ENCODE measurements at places on chromosomes 6 and 20. TPM values are rescaled to one million over a fixed set of nuclear protein-coding genes. Genes with fewer than 3 reads are reported as not detected.

Gene PRKN
- total RNA-seq = 3.8 TPM

Gene SNAP25
- total RNA-seq = 6.6 TPM

Gene PRICKLE4
- 1.6 TPM for total RNA-seq

Gene CST7
- not detected for total RNA-seq

Gene PGC
- total RNA-seq = not detected

Gene CST4
- total RNA-seq = 0.78 TPM

Gene EIF6
- total RNA-seq = 75.5 TPM

Gene WFDC2
- total RNA-seq = 0.26 TPM

Gene DAAM2
- 2.5 TPM for total RNA-seq

Gene SERPINB6
- total RNA-seq = 119 TPM

Gene CALHM4
- not detected for total RNA-seq

Gene CCN5
- 5.0 TPM for total RNA-seq

Gene SCRT2
- total RNA-seq = not detected

Gene CSNK2A1
- total RNA-seq = 84.4 TPM

Gene SEMG1
- not detected for total RNA-seq

Gene PROKR2
- total RNA-seq = not detected

Gene C6orf141
- 3.2 TPM for total RNA-seq

Gene FILIP1
- total RNA-seq = 0.26 TPM

Gene RRAGD
- total RNA-seq = 0.16 TPM

Gene BPIFA3
- total RNA-seq = not detected

Gene CNR1
- not detected for total RNA-seq

Gene ROMO1
- total RNA-seq = 561 TPM

Gene OTOR
- total RNA-seq = not detected

Gene SMOC2
- total RNA-seq = not detected

Gene TINAG
- not detected for total RNA-seq

Gene JAG1
- total RNA-seq = 12.5 TPM

Measured in epithelial cell of alveolus of lung (primary cell).